Right cardiac atrium (tissue), 5 donors: ENCODE measurements at places on chromosomes 5 and 9. TPM values are rescaled to one million over a fixed set of nuclear protein-coding genes. Genes with fewer than 3 reads are reported as not detected.

DNA sequence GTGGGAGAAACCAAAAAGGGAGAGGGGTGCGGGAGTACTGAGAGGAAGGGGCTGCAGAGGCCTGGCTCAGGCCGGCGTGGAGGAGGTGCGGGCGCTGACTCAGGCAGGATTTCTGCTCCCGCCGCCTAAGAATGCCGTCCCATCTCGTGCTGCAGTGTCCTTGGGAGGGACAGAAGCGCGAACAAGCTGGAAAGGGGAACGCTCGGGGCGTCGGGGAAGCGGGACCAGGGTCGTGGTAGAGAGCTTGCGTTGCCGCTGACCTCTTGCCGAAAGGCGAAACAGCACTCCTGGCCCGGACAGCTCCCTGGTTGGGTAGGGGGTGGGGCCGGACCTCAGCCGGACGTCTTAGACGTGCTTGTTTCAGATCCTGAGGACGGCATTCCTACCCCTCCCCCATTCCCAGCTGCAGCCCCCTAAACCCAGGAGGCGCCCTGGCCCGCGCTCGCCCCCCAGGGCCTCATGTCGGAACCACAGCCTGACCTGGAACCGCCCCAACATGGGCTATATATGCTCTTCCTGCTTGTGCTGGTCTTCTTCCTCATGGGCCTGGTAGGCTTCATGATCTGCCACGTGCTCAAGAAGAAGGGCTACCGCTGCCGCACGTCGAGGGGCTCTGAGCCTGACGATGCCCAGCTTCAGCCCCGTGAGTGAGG lies 1.1 kb downstream of the RELL2 start:
- DNase-seq, result peak; percentile 61

DNA sequence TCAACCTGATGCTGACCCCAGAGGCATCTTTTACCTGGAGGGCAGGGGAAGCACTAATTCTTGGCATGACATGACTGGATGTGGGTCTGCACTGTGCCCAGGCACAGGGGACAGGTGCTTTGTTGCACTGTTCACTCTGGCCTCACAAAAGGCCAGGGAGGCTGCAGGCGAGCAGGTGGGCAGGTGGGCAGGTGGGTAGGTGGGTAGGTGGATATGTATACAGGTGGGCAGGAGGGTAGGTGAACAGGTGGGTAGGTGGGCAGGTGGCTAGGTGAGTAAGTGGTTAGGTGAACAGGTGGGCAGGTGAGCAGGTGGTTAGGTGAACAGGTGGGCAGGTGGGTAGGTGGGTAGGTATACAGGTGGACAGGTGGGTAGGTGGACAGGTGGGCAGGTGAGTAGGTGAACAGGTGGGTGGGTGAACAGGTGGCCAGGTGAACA lies 1.5 kb downstream of the PAEP start:
- DNase-seq, result no peak

GRCh38 chr5:73962801-73963425 lies 336.9 kb downstream of the ARHGEF28 start:
- no peak for DNase-seq

DNA sequence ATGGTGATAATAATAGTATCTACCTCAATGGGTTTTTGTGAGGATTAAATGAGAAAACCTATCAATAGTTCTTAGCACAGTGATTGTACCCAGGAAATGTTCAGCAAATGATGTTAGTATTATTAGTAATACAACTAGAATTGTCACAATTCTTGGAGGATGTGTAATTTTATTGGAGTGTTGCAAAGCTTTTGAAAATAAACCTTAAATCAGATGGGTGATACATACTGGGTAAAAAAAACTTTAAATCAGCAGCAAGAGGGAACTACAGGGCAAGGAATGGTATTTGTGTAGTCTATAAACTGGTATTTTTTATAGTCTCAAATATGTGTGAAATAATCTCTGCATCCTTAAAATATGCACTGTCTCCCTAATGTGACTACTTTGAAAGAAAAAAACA lies 371.6 kb downstream of the PIK3R1 start:
- DNase-seq, result no peak

- no peak for DNase-seq
Observed at GRCh38 chr5:60887746-60888145, 43.7 kb upstream of the ELOVL7 start.

GRCh38 chr5:121731377-121731776 lies 120.3 kb upstream of the FTMT start:
- no peak for DNase-seq

GRCh38 chr5:76790632-76791290 lies 28.1 kb upstream of the F2RL1 start:
- peak; percentile 29 for DNase-seq

- no peak for DNase-seq
Observed at GRCh38 chr5:84862132-84862531, 477.5 kb upstream of the EDIL3 start.

- no peak for DNase-seq
Observed at GRCh38 chr9:91733006-91733624, 216.9 kb downstream of the ROR2 start.

GRCh38 chr9:131469356-131469755 lies 33.4 kb upstream of the POMT1 start:
- DNase-seq, result no peak

DNA sequence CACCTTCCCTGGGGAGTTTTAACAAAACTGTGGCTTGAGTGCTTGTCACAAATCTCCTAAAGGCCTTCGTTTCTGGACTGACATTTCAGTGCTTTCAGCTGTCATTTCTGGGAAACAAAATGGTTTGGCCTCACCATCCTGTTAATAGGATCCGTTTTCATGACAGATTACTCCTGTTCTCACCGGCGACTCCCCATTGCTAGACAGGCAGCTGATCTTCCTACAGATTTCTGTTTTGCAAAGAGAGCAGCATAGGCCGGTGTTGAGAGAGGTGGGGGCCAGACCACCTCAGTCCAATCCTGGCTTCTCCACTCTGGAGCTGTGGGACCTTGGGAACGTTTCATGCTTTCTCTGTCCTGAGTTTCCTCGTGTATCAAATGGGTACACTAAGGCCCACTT lies 75.5 kb upstream of the OTULINL start:
- no peak for DNase-seq

- DNase-seq, result peak; percentile 40
Observed at GRCh38 chr5:176873541-176874172, 25.5 kb downstream of the HK3 start.

DNA sequence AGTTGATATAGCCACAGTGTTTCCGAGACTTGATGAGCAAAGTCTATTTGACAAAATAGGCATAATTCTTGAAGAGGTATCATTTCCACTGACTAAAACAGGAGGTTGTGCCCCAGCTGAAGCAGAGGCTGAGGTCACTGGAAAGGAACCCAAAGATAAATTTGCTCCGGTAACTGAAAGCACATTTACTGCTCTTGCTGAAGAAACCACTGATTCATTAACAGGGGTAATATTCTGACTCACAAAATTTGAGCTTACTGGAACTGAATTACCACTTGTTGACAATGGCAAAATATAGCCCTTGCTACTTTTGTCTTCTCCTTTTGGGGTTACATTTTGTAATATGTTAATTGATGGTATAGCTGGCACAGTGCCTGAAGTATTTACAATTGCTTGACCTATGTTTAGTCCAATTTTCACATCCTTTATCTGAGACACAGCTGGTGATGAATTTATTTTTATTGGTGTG lies 30.2 kb downstream of the MLANA start:
- DNase-seq, result no peak

DNA sequence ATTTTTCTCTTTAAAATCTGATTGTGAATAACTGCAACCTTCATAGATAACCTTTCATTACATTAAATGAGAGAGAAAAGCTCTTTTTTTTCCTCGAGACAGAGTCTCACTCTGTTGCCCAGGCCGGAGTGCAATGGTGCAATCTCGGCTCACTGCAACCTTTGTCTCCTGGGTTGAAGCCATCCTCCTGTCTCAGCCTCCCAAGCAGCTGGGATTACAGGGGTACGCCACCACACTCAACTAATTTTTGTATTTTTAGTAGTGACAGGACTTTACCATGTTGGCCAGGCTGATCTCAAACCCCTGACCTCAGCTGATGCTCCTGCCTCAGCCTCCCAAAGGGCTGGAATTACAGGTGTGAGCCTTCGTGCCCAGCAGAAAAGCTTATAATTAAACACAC lies 69.9 kb upstream of the ERBIN start:
- no peak for DNase-seq

- DNase-seq, result no peak
Observed at GRCh38 chr5:90099099-90099498, 310.5 kb downstream of the CETN3 start.

GRCh38 chr5:90940227-90940995 lies 381.8 kb downstream of the ADGRV1 start:
- DNase-seq, result no peak

- peak; percentile 9 for DNase-seq
Observed at GRCh38 chr5:113807427-113807991, 294.0 kb downstream of the YTHDC2 start.

DNA sequence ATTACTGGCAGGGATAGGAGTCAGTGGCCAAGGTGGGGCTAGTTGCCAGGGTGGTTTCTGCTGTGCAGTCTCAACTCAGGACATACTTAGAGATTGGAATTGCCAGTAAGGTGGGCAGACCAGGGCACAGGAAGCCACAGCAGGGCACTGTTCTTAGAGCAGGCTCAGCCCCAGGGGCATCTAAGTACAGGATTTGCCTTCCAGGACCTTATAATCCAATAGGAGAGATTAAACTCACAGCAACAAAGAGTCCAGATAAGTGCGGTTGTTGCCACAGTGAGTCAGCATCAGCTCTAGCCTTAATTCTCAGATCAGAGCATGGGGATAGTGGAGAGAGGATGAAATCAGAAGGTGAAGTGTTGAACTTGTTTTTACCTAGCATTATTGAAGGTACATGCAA lies 265.8 kb upstream of the TRPC7 start:
- no peak for DNase-seq

DNA sequence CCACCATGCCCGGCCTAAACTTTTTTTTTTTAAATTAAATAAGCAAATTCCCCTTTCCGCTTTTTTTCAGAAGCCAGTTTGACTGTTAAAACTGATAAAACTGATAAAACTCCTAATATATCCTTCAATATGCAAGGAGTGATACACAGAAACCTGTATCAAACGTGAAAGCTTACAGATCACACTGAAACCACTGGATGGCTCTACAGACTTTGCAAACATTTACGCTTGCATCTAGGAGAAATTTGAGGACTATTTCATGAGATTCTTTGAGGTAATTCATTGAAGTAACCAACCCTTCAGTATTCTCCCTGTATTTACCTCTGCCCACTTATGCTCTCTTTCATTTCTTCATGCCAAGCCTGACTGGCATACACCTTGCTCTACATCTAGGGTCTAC lies 40.6 kb upstream of the CHD1 start:
- DNase-seq, result no peak

DNA sequence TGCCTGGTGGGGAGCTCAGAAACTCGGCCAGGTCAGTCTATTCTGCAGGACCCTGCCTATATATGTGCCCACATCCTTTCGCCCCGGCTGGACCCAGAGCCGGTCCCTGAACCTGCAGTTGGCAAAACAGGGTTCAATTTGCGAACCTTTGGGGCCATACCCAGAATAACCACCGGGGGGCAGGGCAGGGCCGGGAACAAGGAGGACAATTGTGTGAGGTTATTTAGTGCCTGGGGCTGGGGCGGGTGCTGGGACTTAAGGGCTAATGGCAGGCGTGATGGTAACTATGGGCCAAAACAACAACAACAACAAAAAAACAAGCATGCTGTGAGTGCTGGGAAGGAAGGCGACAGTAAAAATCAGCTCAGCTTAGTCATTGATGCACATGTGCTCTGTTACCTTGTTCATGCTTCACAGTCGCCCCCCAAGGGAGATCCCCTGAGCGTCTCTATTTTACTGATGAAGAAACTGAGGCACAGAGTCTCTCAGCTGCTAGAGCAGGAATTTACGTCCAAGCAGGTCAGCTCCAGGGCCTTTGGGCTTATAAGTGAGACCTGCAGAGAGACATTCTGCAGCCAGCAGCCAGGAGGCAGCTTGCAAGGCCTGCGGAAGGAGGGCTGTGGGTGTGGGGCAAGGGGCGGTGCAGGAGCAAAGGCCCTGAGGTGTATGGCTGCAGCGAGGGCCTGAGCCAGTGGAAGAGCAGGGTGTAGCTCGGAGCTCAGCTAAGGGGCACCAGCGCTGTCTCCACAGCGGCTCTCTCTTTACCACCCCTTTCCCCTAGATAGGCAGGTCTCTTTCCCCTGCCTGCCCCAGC lies 106.0 kb downstream of the PHF2 start:
- peak; percentile 58 for DNase-seq

DNA sequence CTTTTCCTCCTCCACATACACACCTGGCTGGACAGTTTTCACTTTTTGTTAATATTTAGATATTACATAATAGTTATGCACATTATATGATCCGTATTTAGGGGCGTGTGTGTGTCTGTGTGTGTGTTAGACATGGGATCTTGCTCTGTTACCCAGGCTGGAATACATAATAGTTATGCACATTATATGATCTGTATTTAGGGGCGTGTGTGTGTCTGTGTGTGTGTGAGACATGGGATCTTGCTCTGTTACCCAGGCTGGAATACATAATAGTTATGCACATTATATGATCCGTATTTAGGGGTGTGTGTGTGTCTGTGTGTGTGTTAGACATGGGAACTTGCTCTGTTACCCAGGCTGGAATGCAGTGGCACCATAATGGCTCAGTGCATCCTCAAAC lies 199.0 kb upstream of the OTULINL start:
- no peak for DNase-seq

- DNase-seq, result no peak
Observed at GRCh38 chr5:77843570-77844372, 67.6 kb upstream of the TBCA start.

GRCh38 chr9:27202056-27202455 lies 93.0 kb downstream of the TEK start:
- DNase-seq, result no peak

Gene CLIC3
- polyA plus RNA-seq, result 6.2 TPM

Gene PRKACG
- not detected for polyA plus RNA-seq

Gene ZNF883
- polyA plus RNA-seq, result 8.3 TPM

Gene STPG3
- polyA plus RNA-seq, result 0.23 TPM

Gene APBB3
- polyA plus RNA-seq, result 16.7 TPM

Gene ANKRD31
- 0.05 TPM for polyA plus RNA-seq

Gene ZNF462
- 5.2 TPM for polyA plus RNA-seq

Gene CXCL14
- 4.5 TPM for polyA plus RNA-seq

Gene INSL4
- polyA plus RNA-seq, result not detected

Gene SLC46A2
- polyA plus RNA-seq, result 0.02 TPM

Gene NR5A1
- not detected for polyA plus RNA-seq

Gene WNT8A
- not detected for polyA plus RNA-seq

Gene BNC2
- polyA plus RNA-seq, result 4.7 TPM

Gene IL4
- not detected for polyA plus RNA-seq

Gene SAP30L
- polyA plus RNA-seq, result 13.5 TPM

Gene CCL27
- 0.18 TPM for polyA plus RNA-seq

Gene CAMK2A
- polyA plus RNA-seq, result 15.4 TPM
